ENCODE measurements at places on chromosomes 12 and 14. TPM values are rescaled to one million over a fixed set of nuclear protein-coding genes. Genes with fewer than 3 reads are reported as not detected.

POTEM gene
- not detected for total RNA-seq

DNA sequence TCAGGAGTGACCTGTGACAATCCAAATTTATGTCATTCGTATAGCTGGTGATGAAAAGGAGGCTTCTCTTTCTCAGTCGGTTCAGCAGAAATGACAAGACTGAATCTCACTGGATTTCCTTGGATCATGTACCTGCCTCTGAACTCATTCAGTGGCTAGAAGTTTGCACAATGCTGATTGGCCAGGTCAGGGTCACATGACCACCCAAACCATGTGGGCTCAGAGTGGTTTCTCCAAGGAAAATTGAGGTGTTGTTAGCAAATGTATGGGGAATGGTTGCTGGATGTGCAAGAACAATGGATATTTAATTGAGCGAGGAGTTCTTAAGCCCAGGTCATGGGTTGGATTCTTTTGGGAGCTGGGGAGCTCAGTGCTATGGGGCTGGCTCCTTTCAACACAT, 227.5 kb downstream of the AACS start:
- DNase-seq = no peak
- H3K27me3 ChIP-seq = no peaks in the 10 kb centered on the region
- no peaks in the 10 kb centered on the region for H3K4me1 ChIP-seq
- H3K4me3 ChIP-seq = no peak overlapping the region

- H3K4me1 ChIP-seq = no peaks in the 10 kb centered on the region
- DNase-seq = no peak
- no peaks in the 10 kb centered on the region for H3K36me3 ChIP-seq
- H3K4me3 ChIP-seq = no peak overlapping the region
- no peak overlapping the region for H3K27ac ChIP-seq
Measured at GRCh38 chr14:34347683-34348082, 114.4 kb downstream of the SPTSSA start.

DNA sequence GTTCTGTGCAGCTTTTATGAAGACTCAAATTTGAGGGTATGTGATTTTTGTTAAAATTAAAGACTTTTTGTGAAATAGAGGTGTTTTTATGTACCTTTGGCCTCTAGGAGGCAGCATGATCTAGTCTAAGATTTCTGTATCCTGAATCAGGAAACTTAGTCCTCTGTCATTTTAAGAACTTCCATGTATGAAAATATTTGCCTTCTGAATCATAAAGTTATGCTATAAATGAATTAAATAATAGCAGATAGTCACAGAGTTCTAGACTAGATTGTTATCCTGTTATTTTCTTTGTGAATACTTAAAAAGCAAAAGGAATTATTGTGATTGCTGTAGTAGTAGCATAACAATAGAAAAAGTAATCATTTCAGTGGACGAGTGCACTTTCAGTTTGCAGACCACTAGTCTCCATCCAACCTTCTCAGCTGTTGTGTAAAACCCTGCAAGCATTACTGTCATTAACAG, 56.3 kb downstream of the FGD4 start:
- H3K4me3 ChIP-seq = peak overlapping the region; percentile 25
- H3K36me3 ChIP-seq = no peaks in the 10 kb centered on the region
- H3K27me3 ChIP-seq = no peaks in the 10 kb centered on the region

- DNase-seq = no peak
- H3K4me1 ChIP-seq = no peaks in the 10 kb centered on the region
- H3K36me3 ChIP-seq = no peaks in the 10 kb centered on the region
- no peak overlapping the region for H3K4me3 ChIP-seq
- H3K27ac ChIP-seq = no peak overlapping the region
Measured at GRCh38 chr12:180445-180844, 33.5 kb downstream of the SLC6A12 start.

GRCh38 chr14:37201724-37202123, 4.0 kb downstream of the MIPOL1 start:
- no peak overlapping the region for H3K27ac ChIP-seq
- no peak for DNase-seq
- no peak overlapping the region for H3K4me3 ChIP-seq

DNA sequence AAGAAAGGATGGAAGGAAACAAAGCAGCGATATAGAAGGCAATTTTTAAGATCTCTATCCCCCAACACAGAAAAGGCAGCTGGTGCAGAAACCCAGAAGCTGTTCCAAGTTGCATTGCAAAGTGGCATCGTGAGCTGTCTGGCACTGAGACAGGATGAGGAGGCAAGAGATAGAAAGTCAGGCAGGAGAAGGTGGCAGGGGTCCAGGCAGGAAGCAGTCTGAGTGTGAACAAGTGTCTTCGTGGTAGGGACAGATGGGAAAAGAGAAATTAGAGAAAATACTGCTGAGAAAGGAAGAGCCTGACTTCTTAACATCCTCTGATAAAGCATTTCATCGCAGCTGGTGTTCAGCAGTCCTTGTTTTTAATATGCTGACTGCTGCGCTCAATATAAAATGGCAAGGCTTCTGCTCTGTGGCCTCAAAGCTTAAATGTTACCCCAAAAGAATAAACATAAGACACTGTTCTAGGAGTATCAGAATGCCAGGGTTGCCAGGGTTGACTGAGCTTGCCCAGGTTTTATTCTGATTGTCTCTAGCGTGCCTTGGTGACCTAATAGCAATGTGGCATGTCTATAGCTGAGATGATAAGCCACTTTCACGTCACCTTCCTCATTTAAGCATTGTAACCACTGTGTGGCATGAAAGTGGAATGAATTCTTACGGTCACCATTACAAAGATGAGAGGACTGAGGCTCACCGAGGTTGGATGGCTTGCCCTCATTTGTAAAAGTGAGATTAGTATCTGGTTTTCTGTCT, 397.6 kb downstream of the NUAK1 start:
- no peaks in the 10 kb centered on the region for H3K27me3 ChIP-seq
- H3K4me3 ChIP-seq = no peak overlapping the region
- peak; percentile 43 for DNase-seq
- peak overlapping the region; percentile 7 for H3K27ac ChIP-seq
- H3K4me1 ChIP-seq = peaks cover 5% of the 10 kb centered on the region

DNA sequence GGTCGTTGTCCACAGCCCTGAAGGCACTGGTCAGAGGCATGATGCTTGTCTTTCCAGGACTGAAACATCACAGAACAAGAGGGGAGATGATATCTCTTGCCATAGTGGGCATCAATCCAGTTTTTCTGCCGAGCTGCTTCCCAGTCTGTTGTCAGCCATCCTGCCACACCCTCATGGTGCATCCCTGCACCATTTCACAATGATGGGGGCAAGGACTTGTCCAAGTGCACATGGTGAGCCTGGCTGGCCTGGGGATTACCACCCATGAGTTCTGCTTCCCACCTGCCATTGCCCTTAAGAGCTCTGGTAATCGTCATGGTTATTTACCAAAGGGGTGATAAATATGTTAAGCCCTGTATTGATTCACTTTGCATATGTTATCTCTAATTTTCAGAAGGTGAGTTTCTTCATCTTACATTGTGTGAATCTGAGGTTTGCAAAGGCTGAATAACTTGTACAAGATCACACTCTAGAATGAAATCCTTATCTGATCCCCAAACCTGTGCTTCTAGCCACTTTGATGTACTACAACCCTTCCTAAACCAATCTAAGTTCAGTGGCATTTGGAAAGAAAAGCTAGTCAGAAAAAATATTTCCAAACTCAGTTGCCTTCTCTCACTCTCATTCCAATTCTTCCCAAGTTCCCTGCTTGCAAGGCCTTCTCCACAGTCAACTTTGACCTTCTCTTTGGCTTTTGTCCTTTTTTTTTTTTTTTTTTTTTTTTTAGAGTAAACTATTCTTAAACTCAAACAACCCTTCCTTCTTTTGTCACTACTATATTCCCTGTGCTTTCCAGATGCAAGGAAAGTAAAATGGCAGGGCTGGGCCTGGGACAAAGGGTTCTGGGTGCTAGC, 2.3 kb downstream of the AVIL start:
- DNase-seq = no peak
- H3K27me3 ChIP-seq = no peaks in the 10 kb centered on the region
- peak overlapping the region; percentile 29 for H3K27ac ChIP-seq

DNA sequence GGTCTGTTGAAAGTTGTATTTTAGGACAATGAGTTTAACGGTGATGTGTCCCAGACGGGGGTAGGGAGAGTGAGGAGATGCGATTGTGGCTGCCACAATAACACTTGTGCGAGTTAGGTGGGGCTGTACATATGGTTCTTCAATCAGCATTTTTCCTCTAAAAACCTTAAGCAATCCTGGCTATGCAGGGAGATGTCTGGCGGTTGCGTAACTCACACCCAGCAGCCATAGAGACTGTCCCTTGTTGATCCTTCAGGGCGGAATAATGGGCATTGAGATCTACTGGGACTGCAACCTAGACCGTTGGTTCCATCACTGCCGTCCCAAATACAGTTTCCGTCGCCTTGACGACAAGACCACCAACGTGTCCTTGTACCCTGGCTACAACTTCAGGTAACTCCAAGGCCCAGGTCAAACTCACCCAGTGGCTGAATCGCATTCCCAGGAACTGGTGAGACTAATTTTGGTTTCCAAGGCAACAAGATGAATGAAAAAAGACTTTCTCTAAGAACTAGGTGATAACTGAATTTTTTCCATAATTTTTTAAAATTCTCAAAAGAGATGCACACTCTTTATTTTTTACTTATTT, 34.6 kb downstream of the P2RX7 start:
- H3K4me3 ChIP-seq = no peak overlapping the region
- no peak overlapping the region for H3K27ac ChIP-seq
- H3K4me1 ChIP-seq = no peaks in the 10 kb centered on the region
- H3K36me3 ChIP-seq = no peaks in the 10 kb centered on the region
- DNase-seq = no peak
